ENCODE measurements at places on chromosomes 3 and 15.

GRCh38 chr15:59406446-59406845 lies 31.5 kb upstream of the FAM81A start:
- peak; percentile 80 for ATAC-seq

DNA sequence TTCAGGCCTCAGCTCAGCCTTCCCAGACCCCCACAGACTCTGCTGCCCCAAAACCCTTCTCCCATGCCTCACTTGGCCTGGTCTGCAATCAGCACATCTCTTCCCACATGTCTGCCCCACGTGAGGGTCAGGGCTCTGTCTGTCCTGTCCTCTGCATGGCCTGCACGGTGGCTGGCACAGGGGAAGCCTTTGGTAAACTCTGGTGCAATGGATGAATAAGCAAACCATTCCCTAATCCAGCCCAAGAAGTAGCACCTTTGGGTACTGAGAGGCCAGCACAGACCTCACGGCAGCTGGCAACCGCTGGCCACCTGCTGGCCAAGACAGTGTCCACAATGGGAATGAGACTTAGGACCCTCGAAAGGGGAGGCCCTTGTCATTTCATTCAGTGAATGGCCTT lies 27.7 kb downstream of the ABTB1 start:
- no peak for ATAC-seq

DNA sequence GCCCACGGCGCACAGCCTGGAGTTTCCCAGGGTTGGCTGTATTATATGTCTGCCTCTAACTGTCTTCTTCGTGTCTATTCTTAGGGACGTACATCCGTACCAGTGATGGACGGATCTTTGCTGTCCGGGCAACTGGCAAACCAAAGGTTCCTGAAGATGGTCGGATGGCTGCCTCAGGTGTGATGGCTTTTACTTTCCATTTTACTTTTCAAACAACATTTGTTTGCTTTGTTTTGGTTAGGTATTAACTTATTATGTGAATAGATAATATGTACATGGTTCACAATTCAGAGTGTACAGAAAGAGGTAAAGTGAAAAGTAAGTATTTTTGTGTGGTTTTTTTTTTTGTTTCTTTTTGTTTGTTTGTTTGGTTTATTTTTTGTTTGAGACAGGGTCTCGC lies 11.1 kb upstream of the TEX264 start:
- no peak for ATAC-seq

DNA sequence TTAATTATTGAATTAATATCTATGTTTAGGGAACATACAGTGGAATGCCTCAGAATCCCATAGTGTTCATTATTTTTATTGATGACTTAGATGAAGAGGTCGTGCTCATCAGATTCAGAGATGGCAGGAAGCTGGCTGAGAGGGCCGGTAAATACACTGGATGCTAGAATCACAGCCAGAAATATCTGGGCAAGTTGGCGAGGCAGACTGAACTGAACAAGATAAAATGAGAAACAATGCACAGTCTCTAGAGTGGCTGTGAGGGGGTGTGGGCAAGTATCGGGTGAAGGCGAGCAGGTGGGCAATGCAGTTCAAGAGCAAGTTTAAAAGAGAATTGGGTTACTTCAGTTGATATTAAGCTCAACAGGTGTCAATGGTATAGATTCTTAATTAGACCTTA lies 5.9 kb downstream of the DGKG start:
- no peak for ATAC-seq

DNA sequence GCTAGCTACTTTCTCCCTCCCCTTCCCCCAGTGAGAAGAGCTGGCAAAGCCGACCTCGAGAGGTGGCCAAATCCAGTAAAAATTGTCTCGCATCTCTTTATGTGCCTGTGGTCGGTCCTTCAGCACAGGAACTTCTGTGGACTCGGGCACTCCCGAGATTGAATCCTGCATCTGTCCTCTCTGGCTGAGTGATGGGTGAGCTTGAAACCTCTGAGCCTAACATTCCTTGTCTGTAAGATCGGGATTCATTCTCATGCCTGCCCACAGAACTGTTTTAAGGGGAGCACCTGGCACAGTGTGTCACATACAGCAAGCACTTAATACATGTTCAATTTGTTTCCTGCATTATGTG lies 11.3 kb downstream of the CX3CR1 start:
- ATAC-seq = no peak
